ENCODE measurements at places on chromosomes 1 and 21. TPM values are rescaled to one million over a fixed set of nuclear protein-coding genes. Genes with fewer than 3 reads are reported as not detected.

DNA sequence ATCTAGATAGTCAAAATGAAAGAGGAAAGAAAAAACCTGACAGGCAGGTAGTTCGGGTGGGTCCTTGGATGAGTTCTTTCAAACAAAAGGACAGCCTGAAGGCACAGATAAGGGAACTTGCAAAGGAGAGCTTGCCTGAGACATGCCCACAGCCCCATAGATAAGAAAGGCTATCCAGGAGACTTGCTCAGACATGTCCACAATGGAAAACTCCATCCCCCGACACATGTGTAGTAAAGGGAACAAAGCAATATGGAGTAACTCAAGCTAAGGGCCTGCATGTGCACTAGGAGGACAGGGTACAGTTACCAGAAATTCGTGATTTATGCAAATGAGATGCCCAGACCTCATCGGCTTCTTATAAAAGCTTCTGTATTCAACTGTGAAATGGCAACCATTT is 281.5 kb downstream of the NEGR1 start:
- no peak for DNase-seq

Gene FAM72B
- total RNA-seq: 0.35 TPM

DNA sequence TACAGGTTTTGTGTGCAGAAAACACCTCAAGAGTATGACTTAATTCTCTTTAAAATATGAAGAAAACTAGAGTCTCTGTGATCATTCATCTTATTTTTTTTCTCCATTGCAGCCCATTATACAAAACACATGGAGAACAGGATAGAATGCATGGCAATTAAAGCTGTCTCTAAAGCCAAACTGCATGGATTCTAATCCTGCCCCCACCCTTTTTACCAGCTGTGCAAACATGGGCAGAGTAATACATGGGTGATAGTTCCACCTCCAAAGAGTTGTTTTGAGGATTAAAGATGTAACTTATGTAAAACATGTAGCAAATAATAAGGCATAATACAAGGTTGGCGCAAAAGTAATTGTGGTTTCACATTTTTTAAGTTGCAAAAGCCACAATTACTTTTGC is 114.4 kb downstream of the CLEC20A start:
- no peak for DNase-seq

DNA sequence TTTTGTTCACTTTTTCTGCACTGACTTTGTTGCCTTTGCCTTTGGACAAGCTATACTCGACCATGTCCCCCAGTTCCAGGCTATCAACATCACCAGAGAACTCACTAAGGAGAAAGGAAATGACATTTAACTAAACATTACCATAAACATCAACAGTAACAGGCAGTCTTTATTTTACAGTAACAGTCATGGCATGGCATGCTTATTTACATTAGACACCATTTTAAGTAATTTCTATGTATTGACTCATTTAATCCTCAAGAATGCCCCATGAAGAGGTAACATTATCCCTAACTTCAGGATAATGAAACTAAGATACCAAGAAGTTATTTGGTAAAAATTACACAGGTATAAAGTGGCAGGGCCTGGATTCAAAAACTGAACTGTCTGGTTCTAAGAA is 8.7 kb upstream of the NRAS start:
- no peak for DNase-seq

Gene PRCC
- 82.4 TPM for total RNA-seq

Gene GCSAML
- total RNA-seq: 2.2 TPM

DNA sequence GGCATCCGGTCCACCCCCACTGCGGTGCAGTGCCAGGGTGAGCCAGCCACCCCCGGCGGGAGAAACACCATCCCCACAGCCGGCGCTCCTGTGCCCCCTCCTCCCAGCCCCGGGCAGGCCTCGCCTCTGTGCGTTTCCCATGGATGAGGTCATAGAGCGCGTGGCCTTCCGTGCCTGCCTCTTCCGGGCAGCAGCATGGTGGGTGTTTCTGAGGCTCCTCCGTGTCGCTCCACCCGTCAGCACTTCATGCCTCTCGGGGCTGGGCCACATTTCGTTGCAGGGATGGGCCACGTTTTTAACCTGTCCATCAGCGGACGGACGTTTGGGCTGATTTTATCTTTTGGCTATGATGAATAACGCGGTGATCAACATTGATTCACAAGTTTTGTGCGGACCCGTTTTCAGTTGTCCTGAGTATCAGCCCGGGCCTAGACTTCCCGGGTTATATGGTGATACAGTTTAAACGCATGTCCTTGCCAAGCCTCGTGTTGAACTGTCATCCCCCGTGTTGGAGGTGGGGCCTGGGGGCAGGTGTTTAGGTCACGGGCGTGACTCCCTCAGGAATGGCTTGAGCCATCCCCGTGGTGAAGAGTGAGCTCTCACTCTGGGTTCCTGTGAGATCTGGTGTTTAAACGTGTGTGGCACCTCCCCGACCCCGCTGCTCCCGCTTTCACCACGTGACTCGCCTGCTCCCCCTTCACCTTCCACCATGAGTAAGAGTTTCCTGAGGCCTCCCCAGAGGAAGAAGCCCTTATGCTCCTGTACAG is 64.8 kb downstream of the SLX9 start:
- no peak for DNase-seq

DNA sequence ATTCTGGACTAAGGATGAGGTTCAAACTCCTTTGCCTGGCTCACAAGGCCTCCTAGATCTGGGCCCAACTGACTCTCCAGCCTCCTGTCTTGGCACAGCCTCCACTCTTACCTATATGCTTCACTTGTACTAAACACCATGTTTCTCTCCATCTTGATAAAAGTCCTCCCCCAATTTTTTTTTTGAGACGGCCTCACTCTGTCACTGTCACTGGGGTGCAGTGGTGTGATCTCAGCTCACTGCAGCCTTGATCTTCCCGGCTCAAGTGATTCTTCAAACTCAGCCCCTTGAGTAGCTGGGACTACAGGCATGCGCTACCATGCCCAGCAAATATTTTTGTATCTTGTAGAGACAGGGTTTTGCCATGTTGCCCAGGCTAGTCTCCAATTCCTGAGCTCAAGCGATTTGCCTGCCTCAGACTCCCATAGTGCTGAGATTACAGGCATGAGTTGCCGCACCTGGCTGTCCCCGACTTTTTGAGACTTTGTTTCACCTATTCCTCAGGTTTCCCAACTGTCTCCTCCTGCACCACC is 39.7 kb downstream of the CD34 start:
- no peak for DNase-seq

DNA sequence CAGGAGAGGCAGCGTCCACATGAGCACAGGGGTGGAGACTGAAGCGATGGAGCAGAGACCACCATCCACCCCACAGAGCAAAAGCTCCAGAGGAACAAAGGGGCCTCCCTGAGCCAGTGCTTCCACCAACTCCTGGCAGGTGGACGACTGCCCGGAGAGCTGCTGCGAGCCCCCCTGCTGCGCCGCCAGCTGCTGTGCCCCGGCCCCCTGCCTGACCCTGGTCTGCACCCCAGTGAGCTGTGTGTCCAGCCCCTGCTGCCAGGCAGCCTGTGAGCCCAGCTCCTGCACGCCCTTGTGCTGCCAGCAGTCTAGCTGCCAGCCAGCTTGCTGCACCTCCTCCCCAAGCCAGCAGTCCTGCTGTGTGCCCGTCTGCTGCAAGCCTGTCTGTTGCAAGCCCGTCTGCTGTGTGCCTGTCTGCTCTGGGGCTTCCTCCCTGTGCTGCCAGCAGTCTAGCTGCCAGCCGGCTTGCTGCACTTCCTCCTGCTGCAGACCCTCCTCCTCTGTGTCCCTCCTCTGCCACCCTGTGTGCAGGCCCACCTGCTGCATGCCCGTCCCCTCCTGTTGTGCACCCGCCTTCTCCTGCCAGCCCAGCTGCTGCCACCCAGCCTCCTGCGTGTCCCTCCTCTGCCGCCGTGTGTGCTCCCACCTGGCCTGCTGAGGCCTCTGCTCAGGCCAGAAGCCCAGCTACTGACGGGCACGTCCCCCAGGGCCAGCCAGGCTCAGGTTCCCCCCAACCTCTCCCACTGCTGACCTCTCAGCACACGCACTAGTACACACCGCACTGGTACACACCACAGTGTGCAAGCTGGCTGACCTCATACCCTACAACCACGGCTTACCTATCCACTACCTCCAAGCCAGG is 5.4 kb downstream of the KRTAP10-12 start:
- DNase-seq: no peak

DNA sequence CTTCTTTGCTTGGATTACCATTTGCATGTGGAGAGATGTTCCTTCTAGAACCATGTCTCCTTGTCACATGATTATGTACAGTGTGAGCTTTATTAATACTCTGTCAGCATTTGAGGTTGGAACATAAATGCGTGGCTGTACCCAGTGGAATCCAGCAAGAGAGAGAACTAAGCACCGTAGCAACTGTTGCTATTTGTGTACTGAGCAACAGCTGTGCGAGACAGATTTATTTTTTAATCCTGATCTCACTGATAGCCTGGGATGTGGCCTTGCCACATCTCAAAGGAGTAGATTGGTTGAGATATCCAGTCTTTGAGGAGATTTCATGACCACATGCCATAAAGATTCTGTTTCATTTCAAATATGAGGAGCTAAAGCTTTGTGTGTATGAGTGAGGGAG is 43.4 kb downstream of the KIF1B start:
- no peak for DNase-seq
